ENCODE measurements at places on chromosomes 3 and 15.

DNA sequence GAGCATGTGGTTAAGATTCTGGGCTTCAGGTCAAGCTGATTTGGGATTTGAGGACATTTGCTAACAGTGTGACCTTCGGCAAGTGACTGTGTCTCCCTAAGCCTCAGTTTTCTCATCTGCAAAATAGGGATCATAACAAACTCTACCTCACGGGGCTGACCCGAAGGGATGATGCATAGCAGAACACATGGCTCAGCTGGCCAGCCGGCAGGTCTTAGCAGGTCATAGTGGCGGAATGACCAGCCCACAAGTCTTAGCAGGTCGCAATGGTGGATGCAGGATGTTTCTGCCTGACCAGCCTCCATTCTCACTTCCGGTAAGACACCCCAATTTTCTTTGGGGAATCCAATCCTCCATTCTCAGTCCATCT lies 63.3 kb downstream of the IQSEC1 start:
- DNase-seq, result no peak

GRCh38 chr3:46112296-46112695 lies 85.0 kb upstream of the XCR1 start:
- no peak for DNase-seq

DNA sequence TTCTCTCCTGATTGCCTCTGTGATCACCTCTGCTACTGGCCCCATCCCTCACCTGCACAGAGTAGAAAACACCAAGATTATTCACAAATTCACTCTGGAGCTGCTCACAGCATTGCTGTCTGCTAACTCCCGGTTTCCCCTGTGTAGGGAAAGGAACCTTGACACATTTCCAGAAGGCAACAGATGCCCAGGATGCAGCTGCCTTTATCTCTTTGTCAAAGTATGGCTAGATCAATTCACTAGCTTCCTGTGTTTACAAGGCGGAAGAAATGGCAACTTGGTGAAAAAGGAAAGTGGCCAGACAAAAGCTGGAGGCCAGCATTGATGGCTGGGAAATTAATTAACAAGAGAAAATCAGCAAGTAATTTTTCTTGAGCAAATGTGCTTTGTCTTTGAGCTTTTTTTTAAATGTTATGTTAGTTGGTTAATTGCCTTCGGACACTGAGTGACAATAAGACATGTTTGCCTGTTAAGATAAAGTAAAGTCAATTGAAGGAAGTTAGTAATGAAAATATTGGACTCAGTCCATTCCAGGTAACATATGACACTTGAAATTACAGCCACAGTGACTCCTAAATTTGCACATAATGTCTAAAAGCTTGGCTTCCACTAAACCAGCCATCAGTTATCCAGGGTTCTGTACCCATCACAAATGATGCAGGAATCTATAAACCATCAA lies 394.6 kb upstream of the IL12A start:
- no peak for DNase-seq

DNA sequence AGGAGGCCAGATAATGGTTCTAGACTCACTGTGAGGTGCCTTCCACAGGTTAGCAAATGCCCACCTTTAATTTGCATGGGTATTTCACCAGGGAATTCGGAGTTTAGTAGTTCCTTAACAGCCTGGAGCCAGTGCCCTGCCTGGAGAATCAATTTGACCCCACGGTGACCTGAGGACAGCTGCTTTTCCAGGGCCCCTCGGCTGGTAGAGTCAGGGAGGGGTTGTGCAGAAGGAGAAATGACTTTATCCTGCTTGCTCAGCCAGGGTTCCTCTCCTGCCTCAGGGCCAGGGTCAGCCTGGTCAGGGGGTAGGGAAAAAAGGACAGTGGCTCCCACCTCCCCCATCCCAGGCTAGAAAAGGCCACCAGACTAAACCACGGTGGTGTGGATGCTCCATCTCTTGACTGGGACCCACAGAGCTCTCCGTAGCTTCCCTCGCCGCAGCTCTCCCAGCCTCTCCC lies 12.0 kb downstream of the DLL4 start:
- DNase-seq, result no peak

DNA sequence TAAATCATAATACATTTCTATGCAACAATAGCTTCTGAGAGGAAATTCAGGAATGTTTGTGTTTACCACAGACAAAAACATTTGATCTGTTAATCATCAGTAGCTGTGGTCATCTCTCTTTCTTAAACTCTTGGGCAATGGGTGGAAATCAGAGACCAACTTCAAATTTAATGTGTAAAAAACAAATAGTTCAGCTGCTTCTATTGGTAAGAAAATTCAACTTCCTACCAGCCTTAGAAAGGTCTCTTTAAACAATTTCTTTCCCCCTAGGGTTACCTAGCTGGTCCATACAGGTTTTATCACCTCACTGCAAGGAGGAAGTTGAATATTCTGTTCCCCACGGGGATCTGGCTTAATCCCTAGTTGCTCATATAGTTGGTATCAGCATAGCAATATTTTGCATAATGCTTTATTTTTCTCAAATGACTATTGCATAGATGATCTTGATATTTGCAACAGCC lies 20.3 kb upstream of the PPP4R2 start:
- no peak for DNase-seq

DNA sequence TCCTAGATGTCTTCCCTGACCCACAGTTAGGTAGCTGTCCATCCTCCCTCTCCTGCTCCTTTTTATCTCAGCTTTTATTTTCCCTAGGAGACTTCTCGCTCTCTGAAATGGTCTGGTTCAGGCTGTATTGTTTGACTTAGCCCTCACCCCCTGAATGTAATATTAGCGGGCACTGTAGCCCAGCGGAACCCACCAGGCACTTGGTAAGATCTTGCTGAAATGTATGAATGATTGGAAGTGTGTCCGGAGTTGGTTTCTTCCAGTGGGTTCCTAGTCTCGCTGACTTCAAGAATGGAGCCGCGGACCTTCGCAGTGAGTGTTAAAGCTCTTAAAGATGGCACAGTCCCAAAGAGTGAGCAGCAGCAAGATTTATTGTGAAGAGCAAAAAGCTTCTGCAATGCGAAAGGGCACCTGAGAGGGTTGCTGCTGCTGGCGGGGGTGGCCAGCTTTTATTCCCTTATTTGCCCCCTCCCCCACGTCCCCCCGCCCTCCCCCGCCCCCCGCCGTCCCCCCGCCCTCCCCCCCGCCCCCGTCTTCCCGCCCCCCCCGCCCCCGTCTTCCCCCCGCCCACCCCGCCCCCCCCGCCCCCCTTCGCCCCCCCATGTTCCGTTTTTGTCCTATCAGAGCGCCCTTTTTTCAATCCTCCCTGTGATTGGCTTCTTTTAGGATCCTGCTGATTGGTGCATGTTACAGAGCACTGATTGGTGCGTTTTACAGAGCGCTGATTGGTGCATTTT lies 694 bp upstream of the EEFSEC start:
- DNase-seq, result no peak

DNA sequence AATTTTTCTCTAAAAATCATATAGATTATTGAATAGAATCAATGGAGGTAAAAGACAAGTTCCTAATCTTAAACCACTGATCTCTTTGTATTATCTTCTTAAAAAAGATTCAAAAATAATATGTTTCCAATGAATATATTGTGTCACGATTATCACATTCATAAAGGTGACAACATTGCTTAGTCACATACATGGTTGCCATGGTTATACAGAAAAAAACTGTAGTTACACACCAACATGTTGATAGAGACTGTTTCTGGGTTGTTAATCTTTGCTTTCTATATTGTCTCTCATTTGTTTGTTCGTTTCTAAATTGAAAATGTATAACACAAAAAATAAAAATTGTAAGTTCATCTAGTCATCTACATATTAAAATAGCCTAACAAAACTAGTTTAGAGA lies 376.0 kb upstream of the ALCAM start:
- no peak for DNase-seq

DNA sequence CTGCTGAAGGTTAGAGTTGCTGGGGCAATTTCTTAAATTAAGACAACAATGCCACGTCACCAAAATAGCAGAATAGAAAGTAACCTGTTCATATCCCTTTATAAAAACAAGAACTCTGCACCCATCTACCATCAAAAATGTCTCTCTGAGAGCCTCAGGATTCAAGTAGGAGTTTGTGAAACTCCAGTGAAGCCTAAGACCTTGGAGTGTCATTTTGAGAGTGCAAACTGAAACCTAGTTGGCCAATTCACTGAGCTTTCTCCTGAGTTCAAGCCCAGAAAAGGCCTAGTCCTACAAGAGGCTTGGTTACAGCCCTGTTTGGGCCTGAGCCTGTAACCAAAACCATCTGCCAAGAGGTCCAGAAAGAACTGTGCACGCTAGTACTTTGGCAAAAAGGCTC lies 335.1 kb downstream of the EFHB start:
- DNase-seq, result no peak

- DNase-seq, result no peak
These were observed 25.7 kb downstream of the PRKCI start for GRCh38 chr3:170247875-170248274.

DNA sequence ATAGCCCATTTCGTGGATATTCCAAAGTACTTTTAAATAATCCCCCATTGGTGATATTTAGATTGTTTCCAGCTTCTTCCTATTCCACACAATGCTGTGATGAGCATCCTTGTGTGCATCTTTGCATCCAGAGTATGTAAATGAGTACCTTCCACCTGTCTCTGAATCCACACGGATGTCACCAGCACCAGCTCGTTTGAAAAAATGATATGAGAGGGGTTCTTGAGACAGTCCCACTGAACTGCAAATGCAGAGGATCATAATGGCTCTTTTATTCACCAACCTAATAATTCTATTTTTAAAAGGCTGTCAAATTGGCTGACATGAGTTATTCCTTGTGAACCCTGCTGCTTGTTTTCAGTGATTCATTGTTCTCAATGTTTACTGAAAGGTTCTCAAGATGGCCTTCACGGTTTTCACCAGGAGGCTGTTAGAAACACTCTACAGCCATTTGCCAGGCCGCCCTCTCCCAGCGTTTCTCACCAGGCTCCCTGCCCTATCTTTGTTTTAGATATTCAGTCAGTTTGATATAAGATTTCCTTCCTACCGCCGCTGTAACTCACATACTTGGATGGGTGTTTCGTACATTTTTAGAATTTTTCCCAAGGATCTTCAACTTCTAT lies 96.7 kb upstream of the PTPRG start:
- no peak for DNase-seq

GRCh38 chr3:88986834-88987233 lies 120.6 kb upstream of the EPHA3 start:
- no peak for DNase-seq

DNA sequence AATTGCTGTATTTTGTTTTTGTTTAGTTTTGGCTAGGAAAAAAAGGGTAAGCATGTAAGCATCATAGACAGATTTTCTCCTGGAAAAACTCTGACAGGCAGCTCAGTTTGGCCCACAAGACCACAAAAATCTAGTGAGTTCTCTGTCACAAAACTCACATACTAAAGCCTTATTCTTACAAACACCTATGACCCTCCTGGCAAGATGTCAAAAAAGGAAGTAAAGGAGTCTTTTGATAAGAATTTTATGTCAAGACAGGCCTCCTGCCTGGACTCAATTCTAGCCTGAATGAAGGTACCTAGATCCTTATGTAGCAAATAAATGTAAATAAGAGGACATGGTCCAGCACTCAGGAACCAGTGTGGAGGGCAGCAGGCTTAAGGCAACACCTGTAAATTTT lies 668.3 kb upstream of the ZNF385D start:
- no peak for DNase-seq

- DNase-seq, result no peak
These were observed 5.9 kb upstream of the C15orf39 start for GRCh38 chr15:75195766-75196241.

- DNase-seq, result no peak
These were observed 481.4 kb upstream of the THBS1 start for GRCh38 chr15:39099524-39099923.

DNA sequence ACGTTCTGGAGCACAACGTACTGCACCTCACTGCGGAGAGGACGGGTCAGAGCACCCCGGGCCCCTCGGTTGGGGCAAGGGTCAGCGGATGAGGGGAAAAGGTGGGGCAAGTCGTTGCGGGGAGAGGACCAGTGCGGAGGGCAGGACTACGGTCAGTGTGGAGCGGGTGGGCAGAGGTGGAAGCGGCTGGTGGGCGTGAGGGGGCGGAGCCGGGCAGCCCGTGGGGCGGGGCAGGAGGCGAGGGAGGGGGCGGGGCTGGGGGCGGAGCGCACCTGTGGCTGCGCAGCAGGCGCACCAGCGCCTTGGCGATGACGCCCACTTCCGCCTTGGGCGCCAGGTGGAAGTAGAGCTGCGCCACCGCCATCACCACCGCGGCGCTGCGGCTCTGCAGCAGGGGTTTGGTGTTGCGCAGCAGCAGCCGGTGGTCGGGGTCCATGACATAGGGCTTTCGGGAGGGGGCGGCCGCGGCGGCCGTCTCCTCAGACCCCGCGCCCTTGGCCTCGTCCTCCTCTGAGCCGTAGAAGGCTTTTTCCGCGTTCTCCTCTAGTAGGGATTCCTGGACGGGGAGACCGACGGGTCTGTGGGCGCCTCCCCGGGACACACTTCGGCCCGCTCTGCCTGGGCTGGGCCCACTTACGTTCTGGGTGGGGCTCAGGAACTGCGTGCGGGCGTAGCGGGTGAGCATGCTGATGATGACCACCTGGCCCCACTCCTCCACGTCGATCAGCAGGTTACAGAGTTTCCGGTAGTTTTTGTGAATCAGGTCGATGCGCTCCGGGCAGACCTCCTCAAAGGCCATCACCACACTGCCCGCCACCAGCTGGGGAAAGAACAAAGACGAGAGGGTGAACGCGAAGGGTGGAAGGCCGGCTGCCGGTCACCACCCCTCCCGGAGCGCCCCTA lies 29.2 kb downstream of the AP3B2 start:
- peak; percentile 65 for DNase-seq

DNA sequence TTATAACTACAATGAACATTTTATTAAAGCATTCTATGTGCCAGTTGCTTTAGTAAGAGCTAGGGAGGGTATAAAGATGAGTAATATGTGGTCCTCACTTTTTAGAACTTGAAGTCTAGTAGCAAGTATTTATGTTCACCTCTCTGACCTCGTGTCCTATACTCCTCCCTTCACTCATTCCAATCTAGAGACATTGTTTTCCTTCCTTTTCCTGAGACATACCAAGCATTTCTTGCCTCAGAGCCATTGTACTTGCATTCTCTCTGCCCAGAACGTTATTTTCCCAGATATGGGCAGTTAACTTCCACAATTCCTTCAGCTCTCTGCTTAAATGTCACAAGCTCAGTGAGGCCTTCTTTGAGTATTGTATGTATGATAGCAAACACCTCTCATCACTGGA lies 408.6 kb downstream of the PDCD6IP start:
- no peak for DNase-seq

DNA sequence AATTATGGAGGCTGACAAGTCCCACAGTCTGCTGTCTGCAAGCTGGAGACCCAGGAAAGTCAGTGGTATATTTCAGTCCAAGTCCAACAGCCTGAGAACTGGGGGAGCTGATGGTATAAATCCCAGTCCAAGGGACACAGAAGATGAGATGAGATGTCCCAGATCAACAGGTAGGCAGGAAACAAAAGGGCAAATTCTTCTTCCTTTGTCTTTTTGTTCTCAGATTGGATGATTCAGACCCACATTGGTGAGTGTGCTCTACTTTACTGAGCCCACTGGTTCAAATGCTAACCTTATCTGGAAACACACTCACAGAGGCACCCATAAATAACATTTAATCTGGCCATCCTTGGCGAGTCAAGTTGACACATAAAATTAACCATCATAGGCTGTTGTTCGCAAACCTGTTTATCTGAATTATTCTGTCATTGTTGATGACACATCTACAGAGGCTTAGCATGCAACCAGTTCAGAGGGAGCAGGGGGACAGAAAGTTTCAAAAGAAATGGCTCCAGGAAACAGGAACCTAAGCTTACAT lies 62.7 kb upstream of the ITGA11 start:
- DNase-seq, result no peak

- no peak for DNase-seq
These were observed 118.7 kb downstream of the NUP210 start for GRCh38 chr3:13301286-13301987.

- no peak for DNase-seq
These were observed 87.3 kb upstream of the ROPN1 start for GRCh38 chr3:124078953-124079911.

- DNase-seq, result no peak
These were observed 78.0 kb upstream of the POU1F1 start for GRCh38 chr3:87354398-87354797.

Measured in stimulated activated CD8-positive, alpha-beta memory T cell treated with anti-CD3 and anti-CD28 coated beads, Interleukin-12 subunit alpha, Interleukin-12 subunit beta, amount 100 ng/mL, for 1 hour (primary cell).